ENCODE measurements at places on chromosomes 13 and 19. TPM values are rescaled to one million over a fixed set of nuclear protein-coding genes. Genes with fewer than 3 reads are reported as not detected.

DNA sequence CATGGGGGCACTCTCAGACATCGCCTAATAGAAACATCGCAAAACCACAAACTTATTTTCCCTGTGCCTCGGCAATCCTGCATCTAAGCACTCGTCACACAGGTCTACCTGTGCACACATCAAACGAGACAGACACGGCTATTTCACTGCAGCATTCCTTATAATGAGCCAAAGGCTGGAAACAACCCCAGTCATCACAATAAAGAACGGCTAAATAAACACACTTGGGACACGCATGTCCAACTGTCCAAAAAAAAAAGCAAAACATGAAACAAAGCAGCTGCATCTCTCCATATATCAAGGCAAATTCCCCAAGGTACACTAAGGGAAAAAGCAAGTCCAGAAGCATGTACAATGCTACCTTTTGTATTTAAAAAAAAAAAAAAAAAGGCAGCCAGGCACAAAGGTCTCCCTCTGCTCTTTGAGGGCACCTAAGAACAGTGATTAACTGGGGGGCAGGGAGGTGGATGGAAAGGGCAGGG lies 27.2 kb upstream of the CCNP start:
- no peak for DNase-seq

DNA sequence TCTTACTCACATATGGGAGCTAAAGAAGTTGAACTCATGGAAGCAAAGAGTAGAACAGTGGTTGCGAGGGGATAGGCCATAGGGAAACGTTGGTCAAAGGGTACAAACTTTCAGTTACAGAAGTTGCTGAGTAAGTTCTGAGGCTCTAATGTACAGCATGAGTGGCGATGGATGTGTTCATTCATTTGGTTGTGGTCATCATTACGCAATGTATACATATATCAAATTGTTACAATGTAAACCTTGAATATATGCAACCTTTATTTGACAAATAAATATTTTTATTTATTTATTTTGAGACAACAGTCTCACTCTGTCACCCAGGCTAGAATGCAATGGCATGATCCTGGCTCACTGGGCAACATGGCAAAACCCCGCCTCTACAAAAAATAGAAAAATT lies 38.7 kb downstream of the ZIC5 start:
- DNase-seq = no peak

DNA sequence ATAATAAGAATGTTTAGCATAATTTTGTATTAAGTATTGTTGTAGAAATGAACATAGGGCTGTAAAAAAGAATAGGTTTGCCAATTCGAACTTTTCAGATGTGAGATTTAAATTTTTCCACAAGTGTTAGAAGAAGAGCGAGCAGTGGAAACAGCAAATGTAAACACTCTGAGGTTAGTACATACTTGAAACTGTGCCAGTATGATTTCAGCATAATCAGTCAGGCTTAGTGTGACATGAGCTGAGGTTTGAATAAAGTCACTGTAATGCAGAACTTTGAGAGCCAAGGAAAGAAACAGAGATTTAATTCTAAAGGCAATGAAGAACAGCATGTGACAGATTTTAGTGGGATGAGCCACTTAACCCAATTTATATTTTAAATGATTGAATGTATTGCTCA lies 2166.4 kb downstream of the PCDH9 start:
- no peak for DNase-seq

The OCEL1 gene
- total RNA-seq = 23.4 TPM

DNA sequence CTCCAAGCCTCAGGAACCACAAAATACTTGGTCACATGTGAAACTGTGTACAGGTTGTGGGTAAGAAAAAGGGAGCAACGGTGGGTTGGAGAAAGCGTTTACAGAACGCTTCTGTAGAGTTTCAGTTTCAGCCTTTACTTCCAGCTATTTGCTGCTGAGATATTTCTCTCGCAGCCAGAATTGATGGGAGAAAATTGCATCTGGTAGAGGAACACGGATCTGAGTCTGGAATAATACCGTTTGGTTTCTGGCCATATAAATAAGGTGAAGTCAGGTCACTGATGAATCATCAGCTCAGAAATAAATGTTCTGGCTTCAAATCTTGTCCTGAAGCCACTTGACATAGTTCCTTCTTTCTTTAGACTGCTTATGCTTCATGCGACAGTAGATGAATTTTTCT lies 20.3 kb upstream of the RFC3 start:
- DNase-seq = no peak

DNA sequence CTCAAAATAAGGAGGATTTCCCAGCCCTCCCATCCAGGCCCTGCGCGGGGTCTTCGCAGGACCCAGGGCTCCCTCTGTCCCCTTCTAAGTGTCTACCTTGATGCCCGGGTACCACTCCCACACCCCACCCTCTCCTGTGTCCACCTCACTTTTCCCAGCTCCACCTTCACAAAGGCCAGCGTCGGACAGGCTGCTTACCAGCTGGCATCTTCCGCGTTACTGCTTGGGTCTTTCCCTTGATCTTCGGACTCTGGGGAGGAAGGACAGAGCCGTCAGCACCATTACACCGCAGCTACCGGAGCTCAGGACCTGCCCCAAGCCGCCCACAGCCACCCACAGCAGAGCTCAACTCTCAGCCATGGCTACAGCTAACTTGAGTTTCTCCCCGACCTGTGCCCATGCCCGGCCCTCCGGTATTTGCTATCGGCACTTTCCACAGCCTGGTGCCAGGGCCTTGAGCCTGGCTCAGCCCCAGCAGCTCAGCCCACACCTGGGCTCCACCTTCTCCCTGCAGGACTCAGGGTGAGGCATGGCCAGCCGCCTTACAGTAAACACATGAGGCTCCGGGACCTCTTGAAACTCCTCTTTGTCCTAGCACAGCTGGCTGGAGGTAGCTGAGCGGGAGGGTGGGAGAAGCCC lies 3.8 kb downstream of the C13orf46 start:
- DNase-seq = no peak

Data from glutamatergic neuron (in vitro differentiated cells).